ENCODE measurements at places on chromosomes 7 and 10.

GRCh38 chr7:97835296-97836138 lies 36.7 kb downstream of the ASNS start:
- DNase-seq = peak; percentile 79

GRCh38 chr10:50407076-50407801 lies 155.9 kb upstream of the ASAH2 start:
- no peak for DNase-seq

GRCh38 chr7:7474436-7474835 lies 61.2 kb downstream of the COL28A1 start:
- DNase-seq = no peak

- peak; percentile 37 for DNase-seq
These were observed 146.6 kb upstream of the FRMD4A start for GRCh38 chr10:14477408-14477710.

DNA sequence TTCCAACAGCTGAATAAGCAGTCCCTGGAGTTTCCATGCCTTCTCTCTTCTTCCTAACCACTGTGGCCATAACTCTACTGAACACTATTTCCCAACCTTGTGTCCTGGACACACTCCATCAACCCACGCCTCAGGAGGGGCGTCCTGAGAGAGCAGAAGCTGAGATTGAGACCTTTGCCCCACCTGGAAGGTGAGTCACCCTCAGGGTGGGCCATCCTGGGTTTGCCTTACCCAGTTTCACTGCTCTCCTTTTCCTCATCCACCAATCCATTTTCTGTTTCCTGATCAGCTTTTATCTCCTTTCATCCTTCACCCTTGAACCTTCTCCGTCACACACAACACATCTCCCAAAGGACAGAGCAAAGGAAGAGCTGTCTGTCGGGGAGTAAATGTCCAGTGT lies 91.4 kb downstream of the TMEM130 start:
- no peak for DNase-seq

DNA sequence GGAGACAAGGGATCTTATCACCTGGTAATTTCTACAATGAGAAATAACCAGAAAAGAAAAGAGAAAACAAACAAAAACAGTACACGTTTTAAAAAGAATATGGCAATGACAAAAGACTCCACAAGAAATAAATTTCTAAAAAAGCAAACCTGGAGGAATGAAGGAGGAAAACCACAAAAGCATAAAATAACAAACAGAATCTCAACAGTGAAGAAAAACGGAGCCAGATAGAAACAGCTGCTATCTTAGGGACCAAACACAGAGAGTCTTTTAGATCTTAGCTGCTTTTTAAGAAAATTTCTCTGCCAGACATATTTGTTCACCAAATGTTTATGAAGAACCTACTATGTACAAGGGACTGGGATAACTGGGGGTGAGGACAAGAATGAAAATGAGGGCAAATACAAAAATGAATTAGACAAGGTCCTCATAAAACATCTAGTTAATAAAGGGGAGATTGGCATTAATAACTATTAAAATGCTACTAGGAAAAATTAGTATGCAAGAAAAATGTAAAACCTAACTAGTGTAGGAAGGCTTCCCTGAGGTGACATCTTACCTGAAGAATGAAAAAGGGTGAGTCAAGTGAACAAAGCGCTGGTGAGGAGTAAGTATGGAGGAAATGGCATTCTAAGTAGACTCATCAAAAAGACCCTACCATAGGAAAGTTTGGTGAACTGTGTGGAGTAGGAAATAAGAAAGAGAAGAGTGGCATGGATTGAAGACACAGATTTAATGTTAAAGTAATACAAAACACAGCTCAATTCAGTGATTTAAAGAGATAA lies 34.3 kb downstream of the WASL start:
- DNase-seq = no peak

- no peak for DNase-seq
These were observed 24.6 kb upstream of the EIF4H start for GRCh38 chr7:74149603-74150002.

DNA sequence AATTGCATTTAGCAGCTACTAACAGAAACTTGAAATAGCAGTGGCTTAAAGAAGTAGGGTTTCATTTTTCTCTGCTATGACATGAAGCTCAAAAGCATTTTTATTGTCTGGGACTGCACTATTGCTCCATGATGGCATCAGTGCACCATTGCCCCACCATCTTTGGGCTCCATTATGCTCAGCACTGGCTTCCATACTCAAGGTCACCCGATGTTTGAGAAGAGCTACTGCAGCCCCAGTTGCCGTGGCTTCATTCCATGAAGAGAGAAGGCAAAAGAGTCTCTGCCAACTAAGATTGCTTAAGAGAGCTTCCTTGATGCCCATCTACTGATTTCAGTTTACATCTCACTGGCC lies 192.2 kb upstream of the LRGUK start:
- no peak for DNase-seq

DNA sequence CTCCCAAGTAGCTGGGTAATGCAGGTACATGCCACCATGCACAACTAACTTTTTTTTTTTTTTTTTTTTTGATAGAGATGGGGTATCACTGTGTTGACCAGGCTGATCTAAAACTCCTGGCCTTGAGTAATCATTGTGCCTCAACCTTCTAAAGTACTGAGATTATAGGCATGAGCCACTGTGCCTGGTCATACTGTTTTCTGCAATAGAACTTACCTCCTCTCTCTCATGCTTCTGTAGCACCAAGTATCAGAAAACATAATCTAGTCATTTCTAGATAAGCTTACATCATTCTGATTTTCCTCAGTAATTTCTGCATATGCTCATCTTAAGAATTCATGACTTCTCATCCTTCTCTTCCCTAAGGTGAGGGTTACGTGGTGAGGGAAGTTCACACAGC lies 210.0 kb downstream of the IMMP2L start:
- DNase-seq = no peak

GRCh38 chr10:1358860-1359625 lies 302.9 kb downstream of the WDR37 start:
- DNase-seq = no peak

- DNase-seq = no peak
These were observed 25.3 kb downstream of the AASS start for GRCh38 chr7:122118757-122119156.

- DNase-seq = no peak
These were observed 24.1 kb upstream of the FAM180A start for GRCh38 chr7:135772639-135773222.

DNA sequence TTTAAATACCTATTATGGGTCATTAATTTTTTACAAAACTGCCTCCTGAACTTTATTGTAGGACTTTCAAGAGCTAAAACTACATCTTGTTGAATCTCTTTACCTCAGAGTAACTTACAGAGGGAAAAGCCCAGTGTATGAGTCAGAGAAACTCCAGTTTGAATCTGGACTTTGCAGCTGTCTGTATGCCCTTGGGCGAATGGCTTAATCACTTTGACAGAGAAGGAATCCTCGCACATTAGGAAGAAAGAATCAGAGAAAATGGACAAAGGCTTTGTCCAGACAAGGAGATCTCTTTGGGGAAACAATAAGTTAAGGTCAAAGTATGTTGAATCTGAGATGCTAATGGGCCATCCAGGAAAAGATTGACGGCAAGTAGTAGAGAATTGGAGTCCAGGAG lies 484.2 kb upstream of the CELF2 start:
- no peak for DNase-seq

GRCh38 chr10:79245539-79246208 lies 101.6 kb upstream of the PPIF start:
- DNase-seq = no peak

GRCh38 chr7:5773661-5774086 lies 7.8 kb downstream of the RNF216 start:
- peak; percentile 93 for DNase-seq

GRCh38 chr7:105268511-105269392 lies 120.0 kb downstream of the SRPK2 start:
- peak; percentile 81 for DNase-seq

DNA sequence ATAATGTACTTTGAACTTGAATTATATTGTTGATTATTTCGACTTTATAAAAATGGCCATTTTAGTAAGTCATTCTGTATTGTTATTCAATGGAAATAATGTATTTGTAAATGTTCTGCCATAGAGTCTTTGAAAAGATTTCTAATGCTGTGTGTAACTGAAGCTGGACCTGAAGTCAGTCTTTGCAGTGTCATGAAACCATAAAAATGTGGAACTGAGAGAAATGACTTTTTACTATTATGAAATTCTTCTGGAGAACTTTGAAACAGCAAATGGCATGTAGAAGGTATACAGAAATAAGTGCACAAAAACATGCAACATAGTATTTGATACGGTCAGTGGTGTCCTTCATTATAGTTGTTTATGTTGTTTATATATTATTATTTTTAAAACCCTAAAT lies 59.7 kb upstream of the ADRA2A start:
- DNase-seq = no peak

DNA sequence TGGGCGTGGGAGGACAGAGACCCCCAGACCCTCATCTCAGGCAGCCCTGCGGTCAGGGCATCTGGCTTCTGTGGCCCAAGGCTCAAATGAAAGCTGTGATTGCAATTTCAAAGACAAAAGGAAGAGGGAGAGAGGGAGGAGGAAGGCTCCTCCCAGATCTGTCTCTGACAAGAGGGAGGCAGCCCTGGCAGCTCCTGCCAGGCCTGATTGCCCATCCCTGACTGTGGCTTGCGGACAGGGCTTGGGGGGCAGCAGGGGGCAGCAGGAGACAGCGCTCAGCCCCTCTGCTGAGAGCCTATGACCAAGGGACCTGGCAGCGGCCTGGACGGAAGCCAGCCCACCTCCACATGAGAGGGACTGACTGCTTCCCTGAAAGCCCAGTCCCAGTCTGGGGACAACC lies 91.8 kb downstream of the PTPRN2 start:
- no peak for DNase-seq

GRCh38 chr7:84085147-84085546 lies 109.4 kb downstream of the SEMA3A start:
- peak; percentile 49 for DNase-seq

- no peak for DNase-seq
These were observed 499.6 kb upstream of the PHF14 start for GRCh38 chr7:10474048-10474447.

- no peak for DNase-seq
These were observed 54.2 kb downstream of the GUSB start for GRCh38 chr7:65927489-65928448.

DNA sequence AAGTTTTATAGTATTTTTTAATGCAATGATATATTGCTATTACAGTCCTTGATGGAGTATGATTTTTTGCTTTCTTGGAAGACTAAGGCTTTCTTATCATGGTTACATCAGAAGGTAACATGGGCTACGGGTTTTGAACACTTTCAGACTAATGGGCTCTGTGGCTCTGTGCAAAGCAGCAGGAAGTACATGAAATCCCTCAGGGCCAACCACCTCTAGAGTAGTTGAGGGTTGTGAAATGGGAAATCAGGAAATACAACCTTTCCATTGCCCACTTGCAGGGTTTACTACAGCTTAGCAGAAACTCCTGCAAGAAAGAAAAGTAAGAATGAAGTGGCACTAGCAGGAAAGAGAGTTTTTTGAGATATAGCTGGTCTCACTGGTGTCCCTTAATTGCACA lies 853.5 kb downstream of the KCNMA1 start:
- no peak for DNase-seq

- no peak for DNase-seq
These were observed 46.0 kb downstream of the ZNRF2 start for GRCh38 chr7:30330134-30331111.

DNA sequence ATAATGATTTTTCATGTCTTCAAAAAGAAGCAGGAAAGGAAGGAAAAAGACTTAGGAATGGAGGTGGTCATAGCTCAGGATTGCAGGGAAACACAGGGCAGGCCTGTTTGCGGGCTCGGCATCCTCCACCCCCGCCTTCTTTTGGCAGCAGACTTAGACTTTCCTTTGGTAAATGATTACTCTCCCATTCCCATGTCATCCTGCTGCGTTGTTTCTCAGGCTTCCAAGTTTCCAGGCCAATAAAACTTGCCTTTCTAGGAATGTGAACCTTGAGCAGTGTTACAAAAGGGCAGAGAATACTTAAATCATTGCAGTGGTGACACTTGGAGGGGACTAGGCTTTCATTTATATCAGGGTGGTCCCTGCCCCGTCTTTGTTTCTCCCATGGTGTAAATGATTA lies 34.0 kb upstream of the DGKB start:
- DNase-seq = peak; percentile 77

- DNase-seq = peak; percentile 56
These were observed 35.2 kb downstream of the GBF1 start for GRCh38 chr10:102280397-102281101.

DNA sequence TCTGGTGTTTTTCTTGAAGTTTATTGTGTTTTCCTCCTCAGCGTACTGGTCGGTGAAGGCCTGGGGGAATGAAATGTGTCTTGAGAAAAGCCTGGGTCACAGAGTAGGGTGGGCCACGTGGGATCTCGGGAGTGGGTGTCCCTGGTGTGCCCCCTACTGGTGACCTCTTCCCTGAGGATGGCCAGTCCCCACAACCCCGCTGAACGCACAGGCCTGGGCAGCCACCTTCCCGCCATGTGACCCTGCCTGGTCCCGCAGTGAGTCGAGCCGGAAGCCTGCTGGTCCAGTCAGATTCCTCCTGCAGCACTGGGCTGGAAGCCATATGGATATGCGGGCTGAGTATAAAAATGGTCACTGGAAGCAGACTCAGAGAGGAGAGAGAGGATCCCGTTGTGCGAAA lies 52.9 kb upstream of the GNA12 start:
- DNase-seq = no peak

- DNase-seq = no peak
These were observed 2.4 kb downstream of the GATA3 start for GRCh38 chr10:8056871-8057331.

DNA sequence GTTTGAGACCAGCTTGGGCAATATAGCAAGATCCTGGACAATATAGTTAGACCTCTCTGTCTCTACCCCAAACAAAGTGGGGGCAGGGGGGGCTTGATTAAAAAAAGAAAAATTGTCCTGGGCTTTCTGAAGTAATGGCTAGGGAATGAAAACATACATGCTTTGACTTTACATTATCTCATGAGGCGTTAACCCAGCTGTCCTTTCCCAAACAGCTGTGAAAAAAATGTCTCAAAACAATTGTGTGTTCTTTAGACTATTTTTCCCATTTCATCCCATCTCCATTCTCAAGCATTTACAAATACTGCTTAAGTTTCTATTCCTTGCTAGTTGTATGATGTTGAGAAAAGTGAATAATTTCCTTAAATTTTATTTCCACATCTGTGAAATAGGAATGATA lies 27.0 kb upstream of the CDK13 start:
- DNase-seq = no peak

DNA sequence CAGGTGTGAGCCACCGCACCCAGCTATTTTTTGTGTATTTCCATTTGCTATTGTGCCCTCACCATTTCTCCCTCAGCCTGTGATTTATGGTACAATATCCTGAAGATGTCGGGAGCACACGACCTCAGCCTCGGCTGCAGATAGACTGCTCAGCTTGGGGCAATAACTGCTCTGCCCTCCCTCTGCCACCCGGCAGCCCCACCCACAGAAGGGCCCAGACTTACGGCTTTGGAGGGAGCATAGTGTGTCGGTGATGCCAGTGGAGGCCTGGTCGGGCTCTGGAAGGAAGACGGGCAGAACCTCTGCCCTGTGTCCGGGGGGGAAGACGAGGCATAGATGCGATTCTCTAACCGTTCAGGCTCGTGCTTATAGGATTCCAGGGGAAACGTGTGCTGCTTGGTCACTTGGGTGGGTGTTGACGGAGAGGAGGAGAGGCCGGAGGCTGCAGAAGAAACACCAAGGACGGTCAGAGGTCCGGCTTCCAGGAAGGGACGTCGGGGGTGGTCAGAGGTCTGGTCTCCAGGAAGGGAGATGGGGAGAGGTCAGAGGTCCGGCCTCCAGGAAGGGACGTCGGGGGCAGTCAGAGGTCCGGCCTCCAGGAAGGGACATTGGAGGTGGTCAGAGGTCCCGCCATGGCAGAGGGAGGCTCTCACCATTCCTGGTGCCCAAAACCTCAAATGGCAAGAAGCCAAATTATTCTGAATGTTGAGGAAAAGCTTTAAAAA lies 155.7 kb upstream of the RHEB start:
- DNase-seq = no peak

- no peak for DNase-seq
These were observed 6.2 kb downstream of the TMEM130 start for GRCh38 chr7:98863601-98864000.

Measured in fibroblast of the aortic adventitia (primary cell).